GM04503 (cell line): ENCODE measurements at places on chromosomes 6 and 20.
A peak's percentile ranks its signal among the peaks of the same experiment; 100 is the strongest.

- no peak for DNase-seq
Measured at GRCh38 chr6:108768166-108768555, 80.1 kb upstream of the ARMC2 start.

GRCh38 chr6:36997811-36998722 lies 7.4 kb upstream of the FGD2 start:
- no peak for DNase-seq

GRCh38 chr6:158572653-158573541 lies 13.0 kb downstream of the TMEM181 start:
- no peak for DNase-seq

GRCh38 chr20:52193886-52194545 lies 2.4 kb upstream of the ZFP64 start:
- no peak for DNase-seq

DNA sequence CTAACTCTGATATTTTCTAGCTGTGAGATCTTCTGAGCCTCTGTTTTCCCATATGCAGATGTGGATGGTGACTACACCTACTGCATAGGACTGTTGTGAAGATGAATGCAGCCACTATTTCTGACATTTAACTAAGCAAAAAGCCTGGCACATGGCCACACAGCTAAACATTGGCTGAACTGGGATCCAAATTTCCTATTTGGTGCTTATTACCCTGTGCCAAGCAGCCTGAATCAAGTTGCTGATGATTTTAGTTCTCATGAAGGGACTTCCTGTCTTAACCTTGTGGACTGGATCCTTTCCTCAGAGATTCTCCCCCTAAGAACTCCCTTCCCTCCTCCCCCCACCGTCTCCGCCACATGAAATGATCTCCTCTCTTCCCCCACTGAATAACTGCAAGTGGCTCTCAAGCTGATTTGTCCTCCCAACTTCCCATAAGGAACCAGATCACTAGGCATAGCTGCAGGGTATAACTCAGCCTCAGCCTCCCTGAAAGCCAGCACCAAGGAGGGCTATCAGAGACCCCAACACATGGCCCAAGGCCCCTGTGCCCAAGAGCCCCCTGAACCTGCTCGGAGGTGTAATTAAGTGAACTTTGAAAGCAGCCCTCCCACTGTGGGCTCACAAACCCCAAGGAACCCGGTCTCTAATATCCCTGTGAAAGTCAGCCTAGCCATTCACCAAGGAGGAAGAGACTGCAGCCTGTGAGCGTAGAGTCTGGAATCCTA lies 55.7 kb downstream of the MAFB start:
- DNase-seq: no peak

DNA sequence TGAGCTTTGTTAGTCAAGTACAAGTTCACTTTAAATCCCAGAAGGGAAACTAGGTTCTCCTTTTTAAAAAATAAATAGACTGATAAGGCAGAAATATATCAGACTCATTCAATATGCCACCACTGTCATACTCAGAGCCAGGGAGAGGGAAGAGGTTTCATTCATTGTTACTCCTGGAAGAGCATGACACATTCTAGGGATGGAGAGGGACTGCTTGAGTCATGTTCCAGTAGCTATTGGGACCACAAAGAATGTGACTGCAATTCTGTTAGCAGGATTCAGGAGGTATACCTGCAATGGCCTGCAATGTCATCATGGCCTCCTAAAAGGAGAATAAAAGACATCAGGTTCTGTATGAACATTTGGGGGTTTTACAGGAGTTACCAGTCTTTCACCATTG lies 167.6 kb downstream of the TFAP2B start:
- no peak for DNase-seq

DNA sequence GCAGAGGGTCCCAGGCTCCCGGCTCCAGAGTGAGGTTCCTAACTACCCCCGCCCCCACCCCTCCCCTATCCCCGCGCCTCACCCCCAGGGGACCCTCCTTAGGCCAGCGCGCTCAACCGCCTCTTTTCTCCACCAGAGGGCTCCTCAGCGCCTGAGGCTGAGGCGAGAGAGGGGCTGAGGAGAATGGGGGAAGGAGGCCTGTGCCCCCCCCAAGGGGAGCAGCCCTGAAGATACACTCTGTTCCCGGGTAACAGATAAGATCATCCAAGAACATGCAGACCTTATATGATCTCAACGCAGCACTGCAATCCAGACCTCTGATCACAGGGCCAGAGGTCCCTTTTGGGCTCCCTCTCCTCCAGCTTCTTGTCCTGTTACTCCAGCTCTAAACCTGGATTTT lies 43.3 kb upstream of the MRPS10 start:
- no peak for DNase-seq

GRCh38 chr6:136945711-136946121 lies 23.6 kb downstream of the SLC35D3 start:
- DNase-seq: no peak

DNA sequence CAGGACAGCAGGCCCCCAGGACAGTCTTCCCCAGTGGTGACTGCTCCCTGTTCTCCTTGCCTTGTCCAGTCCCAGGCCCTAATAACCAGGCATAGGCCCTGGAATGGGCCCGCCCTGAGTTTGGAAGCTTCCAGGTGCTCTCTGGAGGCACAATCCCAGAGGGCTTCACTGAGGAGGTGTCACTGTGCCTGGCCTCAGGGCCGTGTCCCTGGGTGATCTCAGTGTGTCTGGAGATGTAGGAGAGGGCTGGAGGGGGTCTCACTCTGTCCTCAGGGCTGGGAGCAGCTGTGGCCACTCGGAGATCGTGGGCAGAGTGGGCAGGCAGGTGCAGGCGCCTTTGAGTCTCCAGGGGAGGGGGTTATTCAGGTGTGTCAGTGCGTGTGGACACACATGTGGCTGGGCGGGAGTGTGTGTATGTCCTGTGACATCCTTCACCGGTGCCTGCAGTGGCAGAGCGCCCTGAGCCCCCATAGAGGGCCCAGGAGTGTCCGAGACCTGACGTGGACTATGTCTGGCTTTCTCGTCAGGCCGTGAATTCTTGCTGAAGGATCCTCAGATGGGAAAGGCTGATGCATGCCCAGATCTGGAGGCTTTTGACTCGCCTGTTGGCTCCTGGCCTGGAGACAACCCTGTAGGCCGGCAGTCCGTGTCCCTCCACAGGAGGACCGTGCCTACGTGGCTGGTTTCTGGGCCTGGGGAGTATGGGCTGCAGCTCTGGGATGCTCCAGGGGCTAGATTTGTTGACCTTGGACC lies 5.5 kb upstream of the NPBWR2 start:
- no peak for DNase-seq

DNA sequence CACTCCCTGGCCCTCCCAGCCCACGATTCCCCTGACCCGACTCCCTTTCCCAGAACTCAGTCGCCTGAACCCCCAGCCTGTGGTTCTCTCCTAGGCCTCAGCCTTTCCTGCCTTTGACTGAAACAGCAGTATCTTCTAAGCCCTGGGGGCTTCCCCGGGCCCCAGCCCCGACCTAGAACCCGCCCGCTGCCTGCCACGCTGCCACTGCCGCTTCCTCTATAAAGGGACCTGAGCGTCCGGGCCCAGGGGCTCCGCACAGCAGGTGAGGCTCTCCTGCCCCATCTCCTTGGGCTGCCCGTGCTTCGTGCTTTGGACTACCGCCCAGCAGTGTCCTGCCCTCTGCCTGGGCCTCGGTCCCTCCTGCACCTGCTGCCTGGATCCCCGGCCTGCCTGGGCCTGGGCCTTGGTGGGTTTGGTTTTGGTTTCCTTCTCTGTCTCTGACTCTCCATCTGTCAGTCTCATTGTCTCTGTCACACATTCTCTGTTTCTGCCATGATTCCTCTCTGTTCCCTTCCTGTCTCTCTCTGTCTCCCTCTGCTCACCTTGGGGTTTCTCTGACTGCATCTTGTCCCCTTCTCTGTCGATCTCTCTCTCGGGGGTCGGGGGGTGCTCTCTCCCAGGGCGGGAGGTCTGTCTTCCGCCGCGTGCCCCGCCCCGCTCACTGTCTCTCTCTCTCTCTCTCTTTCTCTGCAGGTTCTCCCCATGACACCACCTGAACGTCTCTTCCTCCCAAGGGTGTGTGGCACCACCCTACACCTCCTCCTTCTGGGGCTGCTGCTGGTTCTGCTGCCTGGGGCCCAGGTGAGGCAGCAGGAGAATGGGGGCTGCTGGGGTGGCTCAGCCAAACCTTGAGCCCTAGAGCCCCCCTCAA lies at the start of gene LTA:
TSS of gene LTA (plus strand) at position 249 of the 871 bp plus-strand sequence. CDS start at position 703, 454 bp downstream.
- DNase-seq: no peak

GRCh38 chr6:22697306-22697705 lies 127.9 kb downstream of the HDGFL1 start:
- DNase-seq: no peak

- DNase-seq: no peak
Measured at GRCh38 chr6:33983109-33983716, 162.7 kb downstream of the GRM4 start.

DNA sequence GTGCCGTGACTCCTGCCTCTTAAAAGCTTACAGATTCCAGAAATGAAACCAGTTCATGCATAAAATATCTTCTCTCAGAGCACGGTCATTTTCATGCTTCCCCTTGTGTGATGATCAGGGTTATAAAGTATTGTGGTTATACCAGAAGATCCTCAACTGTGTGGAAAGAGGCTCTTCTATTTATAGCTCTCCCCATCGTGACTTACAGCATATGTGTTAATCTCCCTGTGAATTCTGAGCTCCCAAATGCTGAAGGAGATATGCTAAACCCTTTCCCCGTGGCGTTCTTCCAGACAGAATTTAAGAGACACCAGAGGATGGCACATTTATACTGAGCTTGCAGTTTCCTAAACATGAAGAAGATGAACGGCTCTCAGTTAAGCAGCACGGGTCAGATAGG lies 158.8 kb downstream of the CDH26 start:
- DNase-seq: peak; percentile 47

DNA sequence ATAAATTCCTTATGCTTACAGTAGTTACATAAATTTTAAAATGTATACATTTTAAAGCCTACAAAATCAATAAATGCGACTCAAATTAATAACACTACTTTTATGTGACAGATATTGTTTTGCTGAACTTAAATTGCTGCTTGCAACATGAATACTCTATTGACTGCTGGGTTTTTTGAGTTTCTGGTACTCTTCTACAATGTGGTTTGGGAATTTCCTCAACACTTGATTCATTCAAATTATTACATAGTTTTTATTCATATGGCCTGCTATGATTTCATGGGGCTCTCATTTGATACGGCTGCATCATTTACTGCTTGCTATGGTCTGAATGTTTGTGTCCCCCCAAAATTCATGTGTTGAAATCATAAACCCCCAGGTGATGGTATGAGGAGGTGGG lies 2.3 kb upstream of the TXLNB start:
- no peak for DNase-seq

- no peak for DNase-seq
Measured at GRCh38 chr20:48189181-48189580, 403.9 kb upstream of the SULF2 start.

DNA sequence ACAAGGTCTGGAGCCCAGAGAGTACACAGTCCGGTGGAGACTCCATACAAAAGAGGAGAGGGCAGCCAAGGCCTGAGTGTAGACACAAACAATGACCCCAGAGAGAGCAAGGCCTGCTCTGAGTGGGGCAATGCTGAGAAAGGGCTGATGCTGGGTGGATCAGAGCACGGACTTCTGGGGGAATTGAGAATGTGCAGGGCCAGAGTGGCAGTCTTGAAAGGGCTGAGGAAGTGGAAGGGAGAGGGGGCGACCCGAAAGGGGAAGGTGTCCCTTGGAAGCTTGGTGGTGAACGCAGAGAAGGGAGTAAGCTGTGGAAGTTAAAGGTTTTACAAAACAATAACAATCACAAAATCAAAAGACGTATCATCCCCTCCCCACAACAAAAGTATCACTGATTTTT lies 12.0 kb upstream of the GRM4 start:
- no peak for DNase-seq

DNA sequence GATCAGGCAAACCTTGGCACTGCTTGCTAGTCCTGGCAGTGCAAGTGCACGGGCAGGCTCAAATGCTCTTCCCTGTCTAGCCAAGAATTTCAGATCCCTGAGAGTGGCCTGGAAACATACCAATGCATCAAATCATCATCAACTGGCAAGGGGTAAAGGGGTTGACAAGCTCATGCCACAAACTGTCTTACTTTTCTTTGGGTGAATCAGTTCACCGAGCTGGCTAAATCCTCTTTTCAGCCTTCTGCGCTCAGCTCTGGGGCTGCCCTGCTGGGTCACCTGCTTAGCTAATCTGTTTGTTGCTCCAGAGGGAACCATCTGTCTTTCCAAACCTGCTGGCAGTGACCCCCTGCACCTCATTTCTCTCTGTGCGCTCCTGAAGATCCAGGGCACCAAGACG lies 59.5 kb downstream of the LYRM4 start:
- DNase-seq: no peak

- no peak for DNase-seq
Measured at GRCh38 chr6:50654155-50654554, 59.2 kb upstream of the TFAP2D start.

GRCh38 chr6:108541843-108542759 lies 18.6 kb upstream of the FOXO3 start:
- no peak for DNase-seq

GRCh38 chr6:154154389-154154967 lies 115.4 kb downstream of the OPRM1 start:
- DNase-seq: peak; percentile 7

DNA sequence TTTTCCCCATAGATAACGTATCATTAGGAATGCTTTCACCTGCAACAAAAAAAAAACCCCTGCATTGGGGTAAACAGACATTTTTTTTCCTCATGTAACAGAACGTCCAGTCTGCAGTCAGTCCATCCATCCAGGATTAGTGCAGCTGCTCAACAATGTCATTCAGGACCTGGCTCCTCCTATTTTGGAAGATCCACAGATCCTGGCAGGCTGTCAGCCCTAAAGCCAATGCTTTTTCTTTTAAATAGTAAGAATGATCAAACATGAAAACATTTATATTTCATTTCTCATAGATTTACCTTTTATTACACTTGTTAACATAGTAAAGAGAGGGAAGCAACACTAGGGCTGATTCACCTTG lies 116.5 kb upstream of the CCDC28A start:
- no peak for DNase-seq

DNA sequence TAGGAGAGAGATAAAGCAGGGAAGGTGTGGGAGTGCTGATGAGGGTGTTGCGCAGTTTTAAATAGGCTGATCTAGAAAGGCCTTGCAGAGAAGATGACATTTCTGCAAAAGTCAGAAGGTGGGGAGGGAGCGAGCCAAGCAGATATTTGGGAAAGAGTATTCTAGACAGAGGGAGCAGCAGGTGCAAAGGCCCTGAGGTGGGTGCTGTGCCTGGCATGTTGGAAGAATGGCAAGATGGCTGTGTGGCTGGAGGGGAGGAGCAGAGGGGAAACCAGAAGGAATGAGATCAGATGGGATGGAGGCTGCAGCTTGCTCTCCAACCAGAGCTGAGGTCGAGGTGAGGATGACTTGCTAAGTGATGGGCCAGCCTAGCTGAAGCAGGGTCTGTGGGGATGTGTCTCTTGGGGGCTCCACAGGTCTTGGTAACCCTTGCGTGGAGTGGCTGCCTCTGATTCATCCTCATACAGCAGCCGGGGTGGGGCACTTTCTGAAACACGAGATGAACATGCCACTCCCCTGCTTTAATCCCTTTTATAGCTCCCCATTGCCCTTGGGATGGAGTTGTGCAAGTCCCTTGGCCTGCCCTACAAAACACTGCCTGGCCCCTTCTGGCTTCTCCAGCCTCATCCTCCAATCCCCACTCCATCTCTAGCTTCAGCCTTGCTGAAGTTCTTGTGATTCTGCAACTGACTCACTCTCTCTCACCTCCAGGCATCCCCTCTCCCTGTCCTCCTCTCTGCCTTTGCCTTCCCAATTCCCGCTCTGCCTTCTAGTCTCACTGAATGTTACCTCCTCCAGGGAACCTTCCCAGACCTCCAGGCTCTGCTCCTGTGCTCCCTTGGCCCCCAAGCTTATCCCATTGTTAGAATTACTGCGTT lies 94.1 kb downstream of the CDH22 start:
- no peak for DNase-seq
